ENCODE measurements at places on chromosomes 4 and X. TPM values are rescaled to one million over a fixed set of nuclear protein-coding genes. Genes with fewer than 3 reads are reported as not detected.

TBX22 gene
- not detected for total RNA-seq

GRCh38 chr4:174763454-174764104 is 65.5 kb downstream of the GLRA3 start:
- no peak for DNase-seq

GRCh38 chr4:11497972-11498371 is 69.3 kb upstream of the HS3ST1 start:
- no peak for DNase-seq

FDCSP gene
- not detected for total RNA-seq

POF1B gene
- total RNA-seq: 0.33 TPM

DNA sequence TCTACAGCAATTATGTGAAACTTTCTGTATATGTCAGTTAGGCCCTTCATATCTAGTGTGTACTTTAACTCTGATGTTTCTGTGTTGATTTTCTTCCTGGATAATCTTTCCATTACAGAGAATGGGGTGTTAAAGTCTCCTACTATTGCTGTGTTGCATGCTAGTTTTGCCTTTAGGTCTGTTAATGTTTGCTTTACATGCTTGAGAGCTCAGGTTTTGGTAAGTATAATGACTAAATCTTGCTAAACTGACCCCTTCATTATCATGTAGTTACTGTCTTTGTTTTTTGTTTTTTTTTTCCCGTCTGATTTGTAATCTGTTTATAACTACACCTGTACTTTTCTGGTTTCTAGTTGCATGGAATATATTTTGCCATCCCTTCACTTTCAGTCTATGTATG is 63.6 kb upstream of the UGT2B15 start:
- no peak for DNase-seq

RBPJ gene
- 144 TPM for total RNA-seq

ERVMER34-1 gene
- total RNA-seq: not detected

DNA sequence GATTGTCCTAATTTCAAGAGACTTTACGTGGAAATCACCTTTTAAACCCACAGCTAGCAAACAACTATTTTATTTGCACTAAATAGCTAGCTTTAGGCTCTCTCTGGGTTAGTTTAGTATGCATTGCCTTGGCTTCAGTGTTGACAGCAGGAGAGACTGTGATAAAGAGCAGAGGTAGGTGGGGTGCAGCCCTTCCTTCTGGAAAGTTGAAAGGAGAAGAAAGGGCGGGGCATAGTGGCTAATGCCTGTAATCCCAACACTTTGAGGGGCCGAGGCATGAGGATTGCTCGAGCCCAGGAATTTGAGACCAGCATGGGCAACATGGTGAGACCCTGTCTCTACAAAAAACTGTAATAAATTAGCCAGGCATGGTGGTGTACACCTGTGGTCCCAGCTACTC is 29.0 kb upstream of the TMEM154 start:
- no peak for DNase-seq

TNMD gene
- total RNA-seq: not detected

LRBA gene
- 42.4 TPM for total RNA-seq

DNA sequence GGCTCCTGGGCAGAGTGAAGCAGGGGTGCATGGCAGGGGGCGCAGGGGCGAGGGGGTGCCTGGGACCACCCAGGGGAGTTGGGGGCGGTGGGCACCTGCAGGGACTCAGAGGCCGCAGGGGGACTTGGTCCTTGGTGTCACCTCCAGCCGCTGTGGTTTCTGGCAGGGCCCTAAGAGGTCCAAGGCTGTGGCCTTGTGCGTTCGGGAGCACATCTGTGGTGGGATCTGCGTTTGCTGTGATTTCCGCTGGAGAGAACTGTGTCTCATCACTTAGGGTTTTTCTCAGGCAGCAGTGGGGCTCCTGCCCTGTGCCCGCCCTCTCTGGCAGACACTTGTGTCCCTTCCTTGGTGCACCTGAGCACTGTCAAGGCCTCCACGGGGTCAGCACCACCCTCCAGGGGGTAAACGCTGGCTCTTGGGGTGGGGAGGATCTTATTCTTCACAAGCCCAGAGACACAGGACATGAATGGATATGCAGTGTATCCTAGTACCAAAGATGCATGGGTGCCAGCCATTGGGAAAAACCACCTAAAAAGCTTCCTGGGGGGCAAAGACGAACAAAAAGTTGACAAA is 66.5 kb downstream of the ACOX3 start:
- no peak for DNase-seq

WDR17 gene
- total RNA-seq: 0.78 TPM

- DNase-seq: no peak
Measured at GRCh38 chr4:76410636-76411035, 10.3 kb downstream of the CCDC158 start.

- no peak for DNase-seq
Measured at GRCh38 chr4:144288011-144288903, 147.7 kb upstream of the GYPA start.

DNA sequence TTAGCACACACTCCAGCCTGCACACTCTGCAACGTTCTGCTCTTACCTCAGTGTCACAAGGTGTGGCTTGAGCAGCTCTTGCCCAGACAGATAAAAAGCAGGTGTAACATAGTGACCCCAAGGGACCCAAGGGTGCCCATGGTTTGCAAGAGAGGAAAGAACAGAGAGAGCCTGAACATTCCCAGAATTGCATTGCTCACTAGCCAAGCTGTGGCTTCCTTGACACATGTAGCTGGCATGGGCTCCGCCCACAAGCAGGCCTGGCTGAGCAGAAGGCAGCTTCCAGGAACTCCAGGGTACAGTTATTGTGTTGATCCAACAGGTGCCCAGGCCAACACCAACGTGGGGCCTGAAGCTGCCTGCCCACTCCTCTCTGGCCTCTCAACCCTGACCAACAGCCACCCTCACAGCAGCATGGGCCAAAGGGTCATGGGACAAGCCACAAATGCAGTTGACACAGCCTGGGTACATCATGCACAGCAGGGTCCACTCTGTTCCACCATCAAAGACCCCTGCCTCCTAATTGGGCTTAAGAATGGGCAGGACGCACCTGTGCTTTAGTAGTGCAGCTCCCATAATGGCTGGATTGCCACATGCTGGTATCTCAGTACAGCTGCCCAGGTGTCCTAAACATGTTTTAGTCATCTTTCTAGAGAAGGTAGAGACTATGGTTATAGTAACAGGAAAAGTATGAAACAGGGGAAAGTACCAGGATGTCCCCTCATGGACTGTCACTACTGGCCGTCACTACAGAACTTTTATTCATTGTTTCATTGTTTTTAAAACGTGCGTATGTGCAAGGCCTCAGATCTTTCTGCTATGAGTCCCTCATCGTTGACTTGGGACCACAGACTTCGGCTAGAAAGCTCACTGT is 73.7 kb upstream of the ACSL1 start:
- DNase-seq: no peak

DNA sequence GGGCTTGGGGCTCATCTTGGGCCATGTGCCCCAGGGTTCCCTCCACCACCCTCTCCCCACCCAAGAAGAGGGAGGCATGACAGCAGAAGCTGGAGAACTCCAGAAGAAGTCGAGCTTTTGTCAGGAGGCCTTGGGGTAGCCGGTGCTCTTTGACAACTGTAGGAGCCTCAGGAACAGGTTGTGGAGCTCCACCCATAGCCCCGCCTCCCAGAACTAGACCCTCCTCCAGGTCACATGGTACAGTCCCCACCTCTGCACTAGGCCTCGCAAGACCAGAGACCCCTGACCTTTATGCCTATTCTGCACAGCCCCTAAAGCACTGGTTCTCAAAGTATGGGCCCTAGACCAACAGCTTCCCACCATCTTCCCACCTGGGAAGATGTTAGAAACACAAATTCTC is 8.0 kb upstream of the MORC4 start:
- no peak for DNase-seq

DNA sequence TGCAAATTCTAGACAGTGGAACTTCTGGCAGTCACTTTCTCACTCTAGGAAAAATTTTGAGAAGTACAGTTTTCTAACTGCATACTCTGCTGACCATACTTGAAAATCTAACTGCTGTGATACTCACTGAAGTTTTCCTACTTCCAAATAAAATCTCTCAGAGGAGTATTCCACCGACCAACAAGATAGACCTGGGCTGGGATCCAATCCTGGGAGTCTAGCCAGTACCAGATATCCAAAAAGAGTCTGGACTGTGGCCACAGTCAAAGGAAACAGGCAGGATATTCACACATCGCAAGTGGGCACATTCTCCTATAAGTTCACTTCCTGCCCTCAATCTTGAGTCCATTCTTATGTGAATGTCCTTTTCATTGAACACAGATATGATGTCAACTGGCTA is 1138.7 kb upstream of the PCDH7 start:
- no peak for DNase-seq

DNA sequence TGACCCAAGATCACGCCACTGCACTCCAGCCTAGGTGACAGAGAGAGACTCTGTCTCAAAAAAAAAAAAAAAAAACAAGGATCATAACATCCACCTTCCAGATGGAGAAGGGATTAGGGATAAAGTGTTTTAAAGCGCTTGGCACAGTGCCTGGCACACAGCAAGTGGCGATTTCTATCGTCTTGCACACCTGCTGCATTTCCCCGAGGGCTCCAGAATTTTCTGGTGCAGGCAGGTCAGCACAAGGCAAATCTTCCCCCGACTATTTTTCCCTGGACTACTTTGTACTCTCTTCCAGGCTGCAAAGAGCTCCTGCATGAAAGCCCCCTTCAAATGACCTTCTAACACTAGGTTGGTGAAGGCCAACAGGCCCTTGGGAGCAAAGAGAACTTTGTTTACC is 57.3 kb downstream of the APBB2 start:
- no peak for DNase-seq

- DNase-seq: no peak
Measured at GRCh38 chr4:89558147-89558546, 250.5 kb upstream of the GPRIN3 start.

EGF gene
- total RNA-seq: not detected

GNRHR gene
- total RNA-seq: not detected

DNA sequence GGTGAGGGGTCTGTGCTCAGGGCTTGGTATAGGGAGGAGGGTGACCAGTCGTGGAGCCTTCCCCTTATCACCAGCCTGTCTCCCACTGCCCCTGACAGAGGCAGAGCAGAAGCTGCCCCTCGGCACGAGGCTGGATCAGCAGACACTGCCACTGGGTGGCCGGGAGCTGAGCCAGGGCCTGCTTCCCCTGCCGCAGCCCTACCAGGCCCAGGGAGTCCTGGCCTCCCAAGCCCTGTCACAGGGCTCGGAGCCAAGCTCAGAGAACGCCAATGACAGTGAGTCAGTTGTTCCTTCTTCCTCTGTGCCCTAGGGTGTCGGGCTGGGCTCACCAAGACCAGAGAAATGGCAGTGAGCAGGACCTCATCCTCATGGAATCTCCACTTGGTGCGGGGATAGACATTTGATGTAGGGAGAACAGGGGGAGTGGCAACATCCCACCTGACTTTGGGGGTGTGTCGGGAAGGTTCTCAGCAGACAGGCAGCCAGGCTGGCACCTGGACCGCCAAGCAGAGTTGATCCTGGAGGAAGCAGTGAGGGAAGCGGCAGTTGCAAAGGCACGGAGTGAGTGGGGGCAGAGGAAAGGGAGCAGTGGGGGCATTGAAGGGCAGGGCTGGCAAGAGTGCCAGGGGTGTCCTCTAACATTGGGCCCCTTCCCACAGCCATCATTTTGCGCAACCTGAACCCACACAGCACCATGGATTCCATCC is 14.3 kb upstream of the UBA1 start:
- DNase-seq: no peak

DNA sequence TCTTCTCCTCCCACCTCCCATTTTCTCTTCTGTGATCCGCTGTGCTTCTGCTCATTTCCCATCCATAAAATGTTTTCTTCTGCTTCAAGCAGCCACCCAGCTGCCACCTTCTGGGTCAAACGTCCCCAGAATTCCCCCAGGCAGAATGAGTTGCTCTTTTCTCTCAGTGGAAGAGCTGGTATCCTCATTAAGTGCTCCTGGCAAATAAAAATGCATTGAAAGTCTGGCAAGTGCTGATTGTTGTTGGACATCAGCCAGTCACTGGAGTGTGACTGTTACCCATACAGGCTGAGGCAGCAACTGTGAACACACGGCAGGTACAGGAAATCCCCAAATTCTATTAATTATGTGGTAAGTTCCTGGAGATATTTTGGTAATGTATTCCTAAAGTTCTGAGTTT is 52.6 kb downstream of the LIMCH1 start:
- DNase-seq: no peak

GRCh38 chrX:154804261-154804956 is 876 bp downstream of the MPP1 start:
- no peak for DNase-seq

Data from activated CD4-positive, alpha-beta memory T cell treated with anti-CD3 and anti-CD28 coated beads, Interleukin-2, amount 10 ng/mL, durations not matched to agents 7 days and 5 days (primary cell).